Breast epithelium (tissue), 4 donors: ENCODE measurements at places on chromosomes 5 and 9. TPM values are rescaled to one million over a fixed set of nuclear protein-coding genes. Genes with fewer than 3 reads are reported as not detected.

- no peak for DNase-seq
These were observed 82.7 kb downstream of the HSD17B3 start for GRCh38 chr9:96219026-96219899.

DNA sequence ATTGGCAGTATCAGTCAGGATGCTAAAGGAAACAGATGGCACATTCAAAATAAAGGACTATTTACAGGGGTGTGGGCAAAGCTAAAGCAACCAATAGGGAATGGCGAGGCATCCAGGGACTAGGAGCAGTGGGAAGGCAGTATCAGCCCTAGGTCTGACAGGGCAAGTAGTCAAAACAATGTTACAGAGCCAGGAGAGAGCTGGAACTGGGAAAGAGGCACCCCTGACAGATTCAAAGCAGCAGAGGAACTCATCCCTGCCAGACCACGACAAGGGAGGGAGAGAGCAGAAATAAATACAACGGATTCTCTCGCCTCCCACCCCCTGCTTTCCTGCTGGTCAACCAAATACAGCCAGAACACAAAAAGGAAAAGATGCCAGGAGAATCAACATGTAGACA lies 371.5 kb downstream of the NR2F1-AS1 start:
- no peak for DNase-seq

KIF24 gene
- 1.3 TPM for total RNA-seq

- DNase-seq, result no peak
These were observed 417.7 kb downstream of the ENC1 start for GRCh38 chr5:74222806-74223205.

DNA sequence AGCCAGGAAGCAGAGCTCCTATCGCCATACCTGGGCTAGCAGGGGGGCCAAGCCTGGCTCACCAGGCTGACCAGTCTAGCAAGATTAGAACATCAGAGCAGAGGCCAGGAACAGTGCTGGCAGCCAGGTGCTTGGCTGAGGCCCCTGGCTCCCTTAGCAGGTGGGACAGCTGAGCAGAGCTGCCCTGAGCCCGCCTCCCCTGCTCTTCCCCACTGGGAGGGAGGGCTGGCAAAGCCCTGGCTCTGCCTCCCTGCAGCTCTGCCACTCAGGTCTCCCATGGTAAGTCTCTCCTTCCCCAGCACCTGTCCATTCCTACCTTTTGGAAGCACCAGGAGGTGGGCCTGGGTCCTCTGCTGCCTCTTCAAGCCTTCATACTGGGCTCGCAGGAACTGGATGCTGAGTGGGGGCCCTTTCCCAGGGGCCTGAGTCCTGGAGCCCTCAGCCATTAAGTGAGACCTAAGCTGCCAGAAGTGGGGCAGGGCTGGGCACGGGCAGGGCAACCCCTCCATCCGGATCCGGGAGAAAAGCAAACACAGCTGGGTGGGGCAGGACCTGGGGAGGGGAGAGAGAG lies 803 bp downstream of the C9orf152 start:
- peak; percentile 74 for DNase-seq

- DNase-seq, result no peak
These were observed 7.9 kb downstream of the NRARP start for GRCh38 chr9:137294091-137294680.

- no peak for DNase-seq
These were observed 54.2 kb upstream of the EGFL7 start for GRCh38 chr9:136608348-136609159.

DNA sequence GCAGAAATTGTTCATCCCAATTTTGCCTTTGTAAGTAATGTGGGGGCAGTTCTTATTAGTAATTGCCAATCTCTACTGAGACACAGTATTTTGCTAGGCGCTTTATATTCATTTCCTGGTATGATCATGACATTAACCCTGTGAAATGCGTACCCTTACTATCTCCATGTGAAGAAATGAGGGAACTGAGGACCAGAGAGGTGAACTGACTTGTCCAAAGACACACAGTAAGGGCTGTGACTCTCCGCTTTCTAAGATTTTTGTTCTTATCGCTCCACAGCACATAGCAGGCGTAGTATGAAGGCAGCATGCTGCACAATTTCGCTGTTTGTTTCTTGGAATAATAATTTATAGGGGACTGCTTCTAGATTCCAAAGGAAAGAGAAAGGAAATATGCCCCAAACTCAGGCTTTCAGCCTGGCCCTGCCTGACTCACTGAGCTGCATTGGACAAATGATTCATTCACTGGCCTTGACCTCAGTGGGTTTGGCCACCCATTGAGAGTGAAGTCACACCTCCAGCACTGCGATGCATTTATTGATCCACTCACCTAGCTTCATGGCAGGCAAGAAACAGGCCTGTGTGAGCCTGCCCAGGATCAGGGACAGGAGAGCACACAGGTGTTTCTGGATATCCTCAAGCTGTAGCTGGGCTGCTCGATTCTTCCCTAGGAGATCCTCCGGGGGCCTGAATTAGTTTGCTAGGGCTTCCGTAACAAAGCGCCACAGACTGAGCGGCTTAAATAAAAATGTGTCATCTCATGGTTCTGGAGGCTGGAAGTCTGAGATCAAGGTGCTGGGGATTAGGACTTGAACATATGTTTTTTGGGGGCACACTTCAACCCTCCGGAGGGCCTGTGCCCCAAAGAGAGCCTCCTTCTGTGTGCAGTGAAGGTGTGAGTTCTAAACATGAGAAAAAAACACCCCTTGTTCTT lies 7.2 kb upstream of the DUSP1 start:
- DNase-seq, result no peak

GRCh38 chr5:102927007-102927406 lies 171.9 kb downstream of the PAM start:
- no peak for DNase-seq

DNA sequence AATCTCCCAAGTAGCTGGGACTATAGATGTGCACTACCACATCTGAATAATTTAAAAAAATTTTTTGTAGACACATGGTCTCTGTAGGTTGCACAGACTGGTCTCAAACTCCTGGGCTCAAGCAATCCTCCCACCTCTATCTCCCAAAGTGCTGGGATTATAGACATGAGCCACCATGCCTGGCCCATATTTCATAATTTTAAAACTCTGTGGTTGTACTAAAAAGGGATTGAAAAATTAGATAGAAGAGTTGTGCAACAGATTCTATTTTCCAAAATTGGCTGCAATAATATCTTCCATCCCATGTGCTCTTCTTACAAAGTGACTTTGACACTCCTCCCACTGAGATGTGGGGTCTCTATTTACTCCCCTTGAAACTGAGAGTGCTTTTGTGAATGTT lies 7.6 kb upstream of the UHRF2 start:
- no peak for DNase-seq
